ENCODE measurements at places on chromosomes 7 and 10. TPM values are rescaled to one million over a fixed set of nuclear protein-coding genes. Genes with fewer than 3 reads are reported as not detected.

GRCh38 chr10:22992075-22992474, 64.2 kb downstream of the ARMC3 start:
- no peak for DNase-seq

Gene GIMAP8
- 19.7 TPM for total RNA-seq

Gene GLUD1
- total RNA-seq: 81.7 TPM

GRCh38 chr10:80104066-80104926, 25.8 kb downstream of the TMEM254 start:
- no peak for DNase-seq

- no peak for DNase-seq
These were observed 129.9 kb upstream of the TAC1 start for GRCh38 chr7:97601931-97602457.

Gene FXYD4
- total RNA-seq: not detected

GRCh38 chr7:124101173-124101768, 68.4 kb upstream of the TMEM229A start:
- no peak for DNase-seq

Gene GHRHR
- total RNA-seq: not detected
